ENCODE measurements at places on chromosomes 11 and 22.

- no peak for DNase-seq
Measured at GRCh38 chr11:115469361-115469760, 34.9 kb downstream of the CADM1 start.

DNA sequence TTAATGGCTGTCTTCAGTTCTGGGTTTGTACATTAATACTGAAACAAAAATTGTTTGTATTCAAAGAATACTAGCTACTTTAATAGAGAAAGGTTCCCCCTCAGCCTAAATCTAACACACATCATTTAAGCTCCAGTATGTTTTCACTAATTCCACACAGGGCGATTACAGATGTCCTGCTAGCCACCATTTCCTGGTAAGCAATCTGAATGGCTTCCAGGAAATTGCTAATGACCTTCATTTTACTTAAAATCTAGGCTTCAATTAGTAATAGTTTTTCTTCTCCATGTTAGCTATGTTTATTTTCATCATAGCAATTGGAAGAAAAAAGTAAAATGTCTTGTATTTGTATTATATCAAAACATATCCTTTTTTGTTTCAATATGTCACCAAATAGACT lies 132.8 kb downstream of the SOX6 start:
- DNase-seq = no peak

DNA sequence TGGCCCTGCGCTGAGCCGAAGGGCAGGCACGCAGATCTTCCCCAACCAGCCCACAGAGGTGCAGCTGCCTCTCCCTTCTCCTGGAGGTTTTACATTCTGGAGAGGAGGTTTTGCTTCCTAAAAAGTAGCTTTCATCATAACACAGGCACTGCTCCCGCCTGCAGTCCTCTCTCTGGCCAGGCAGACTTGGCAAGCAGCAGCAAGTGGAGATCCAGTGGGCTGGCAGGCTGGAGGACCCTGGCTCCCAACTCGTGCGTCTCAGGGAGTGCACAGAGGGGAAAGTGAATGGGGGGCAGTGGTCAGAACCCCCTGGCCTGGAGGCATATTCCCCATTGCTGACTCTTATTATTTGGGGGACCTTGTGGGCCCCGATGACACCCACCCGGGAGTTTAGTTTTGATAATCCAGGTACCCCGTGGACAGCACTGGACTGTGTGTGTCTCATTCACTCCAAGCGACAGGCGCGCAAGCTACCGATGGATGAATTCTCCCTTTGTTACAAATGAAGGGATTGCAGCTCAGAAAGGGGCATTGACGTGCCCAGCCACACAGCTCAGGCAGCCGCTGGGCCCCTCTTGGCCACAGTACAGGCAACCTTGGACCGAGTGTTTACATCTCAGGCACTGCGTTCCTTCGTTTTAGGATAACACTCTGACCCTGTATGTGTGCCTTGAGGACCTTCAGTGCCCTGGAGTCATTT lies 1223.9 kb downstream of the BRD1 start:
- DNase-seq = no peak

- peak; percentile 29 for DNase-seq
Measured at GRCh38 chr11:35305670-35306382, 113.5 kb downstream of the SLC1A2 start.

DNA sequence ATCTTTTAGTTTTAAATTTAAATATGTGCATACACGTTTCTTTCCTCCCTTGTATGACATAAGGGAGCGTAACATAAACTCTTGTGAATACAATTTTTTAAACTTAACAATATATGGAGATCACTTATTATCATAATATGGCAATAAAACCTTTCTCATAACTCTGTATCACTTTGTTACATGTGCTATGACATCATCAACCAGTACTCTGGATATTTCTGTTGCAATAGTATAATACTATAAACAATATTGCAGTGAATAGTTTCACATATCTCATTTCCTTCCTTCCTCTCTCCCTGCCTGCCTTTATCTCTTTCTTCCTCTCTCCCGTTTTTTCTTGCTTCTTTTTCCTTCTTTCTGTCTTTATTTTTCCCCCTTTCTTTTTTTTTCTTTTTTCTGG lies 1278.0 kb upstream of the CNTN5 start:
- no peak for DNase-seq

GRCh38 chr22:17563936-17564391 lies 666 bp downstream of the SLC25A18 start:
- DNase-seq = no peak

DNA sequence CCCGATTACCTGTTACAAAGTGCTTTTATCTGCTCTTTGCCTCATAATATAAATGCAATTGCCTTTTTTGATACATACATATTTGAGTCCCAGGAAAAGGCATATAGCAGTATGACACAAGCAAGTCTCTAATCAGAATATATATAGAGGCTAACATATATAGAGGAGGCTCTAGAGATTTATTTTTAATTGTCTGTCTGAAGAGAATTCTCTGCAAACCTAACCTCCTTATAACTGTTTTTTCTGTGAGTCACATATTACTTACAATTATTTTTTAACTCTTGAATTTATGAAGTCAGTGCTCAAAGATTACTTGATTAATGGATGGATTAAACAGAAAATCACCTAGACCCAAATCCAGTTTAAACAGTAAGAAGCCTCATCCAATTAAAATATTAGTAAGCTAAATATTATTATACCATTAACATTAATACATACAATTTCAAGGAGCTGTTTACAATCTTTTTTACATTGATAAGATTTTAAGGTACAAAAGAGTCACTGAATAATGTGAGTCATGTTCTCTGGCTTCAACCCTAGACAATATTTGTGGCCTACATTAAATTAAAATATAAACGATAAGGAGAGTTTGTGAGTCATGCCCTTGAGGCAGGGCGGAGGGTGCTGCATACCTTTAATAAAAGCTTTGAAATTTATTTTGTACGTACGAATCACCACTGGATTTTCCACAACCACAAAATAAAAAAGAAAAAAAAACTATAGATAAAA lies 19.2 kb upstream of the MMP13 start:
- DNase-seq = no peak

DNA sequence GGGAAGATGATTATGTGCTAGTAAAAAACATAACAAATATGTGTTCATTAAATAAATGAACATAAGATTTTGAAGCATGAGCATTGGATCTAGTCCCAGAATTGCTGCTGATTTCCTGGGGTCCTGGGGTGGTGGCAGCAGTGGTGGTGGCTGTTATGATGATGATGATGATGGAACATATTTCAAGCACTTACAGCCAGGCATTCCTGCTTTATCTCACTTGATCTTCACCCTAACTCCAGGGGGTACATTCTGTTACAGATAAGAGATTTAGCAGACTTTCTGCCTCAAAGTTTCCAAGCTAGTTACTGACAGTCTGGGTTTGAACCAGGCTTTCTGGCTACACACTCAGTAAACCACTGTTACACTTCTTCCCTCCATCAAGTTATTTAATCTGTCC lies 5.2 kb downstream of the TRAPPC4 start:
- no peak for DNase-seq

- DNase-seq = no peak
Measured at GRCh38 chr22:33389936-33390335, 331.8 kb upstream of the SYN3 start.

DNA sequence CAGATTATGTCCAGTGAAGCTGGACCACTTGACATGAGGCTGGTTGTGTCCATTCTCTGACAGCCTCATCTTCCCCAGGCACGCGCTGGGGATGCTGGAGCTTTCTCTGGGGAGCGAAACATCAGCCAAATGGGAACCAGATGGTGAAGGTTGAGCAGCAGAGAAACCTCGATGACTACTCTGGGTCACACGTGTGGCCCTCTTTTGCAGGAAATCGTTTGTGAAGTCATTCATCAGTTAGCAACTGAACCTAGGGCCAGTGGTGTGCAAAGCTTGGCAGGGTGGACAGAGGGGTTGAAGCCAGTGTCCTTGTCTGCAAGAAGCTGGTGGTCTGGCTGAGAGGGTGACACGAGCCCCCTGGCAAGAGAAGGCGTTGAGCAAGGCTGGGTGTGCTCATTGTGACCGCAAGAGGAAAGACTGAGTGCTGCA lies 109.8 kb downstream of the ZBTB16 start:
- DNase-seq = no peak

- DNase-seq = no peak
Measured at GRCh38 chr11:35893796-35894475, 49.9 kb upstream of the LDLRAD3 start.

DNA sequence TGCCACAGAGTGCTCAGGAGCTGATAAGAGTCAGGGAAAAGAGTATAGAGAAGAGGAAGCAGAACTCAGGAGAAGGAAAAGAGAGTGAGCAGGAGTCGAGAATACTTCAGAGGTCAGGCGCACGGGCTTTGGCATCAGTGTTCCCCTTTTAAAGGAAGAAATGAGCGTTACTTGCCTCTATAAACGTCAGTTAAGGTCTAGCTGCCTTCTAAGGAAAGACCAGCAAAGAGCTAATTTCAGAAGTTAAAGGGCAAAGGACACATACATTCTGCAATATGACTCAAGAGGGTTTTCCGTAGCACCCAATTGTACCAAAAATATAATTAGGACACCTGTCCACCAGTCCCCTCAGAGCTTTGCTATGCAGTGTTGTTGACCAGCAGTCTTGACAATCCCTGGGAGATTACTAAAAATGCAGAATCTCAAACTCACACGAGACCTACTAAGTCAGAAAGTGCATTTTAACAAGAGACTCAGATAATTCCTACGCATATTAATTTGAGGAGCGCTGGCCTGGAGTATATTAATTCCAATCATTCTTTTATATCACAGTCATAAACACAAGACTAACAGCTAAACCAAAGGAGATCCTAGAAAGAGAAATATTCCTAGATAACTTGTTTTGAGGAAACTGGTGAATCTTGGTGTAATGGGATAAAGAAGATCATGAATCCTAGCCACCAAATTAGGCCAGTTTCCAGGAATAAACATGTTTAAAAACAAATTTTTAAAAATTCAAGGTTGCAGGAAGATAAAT lies 249.0 kb downstream of the CADM1 start:
- DNase-seq = no peak

GRCh38 chr11:119376197-119376847 lies 5.2 kb downstream of the USP2 start:
- DNase-seq = no peak

GRCh38 chr22:17043521-17043920 lies 35.5 kb upstream of the GAB4 start:
- DNase-seq = no peak

DNA sequence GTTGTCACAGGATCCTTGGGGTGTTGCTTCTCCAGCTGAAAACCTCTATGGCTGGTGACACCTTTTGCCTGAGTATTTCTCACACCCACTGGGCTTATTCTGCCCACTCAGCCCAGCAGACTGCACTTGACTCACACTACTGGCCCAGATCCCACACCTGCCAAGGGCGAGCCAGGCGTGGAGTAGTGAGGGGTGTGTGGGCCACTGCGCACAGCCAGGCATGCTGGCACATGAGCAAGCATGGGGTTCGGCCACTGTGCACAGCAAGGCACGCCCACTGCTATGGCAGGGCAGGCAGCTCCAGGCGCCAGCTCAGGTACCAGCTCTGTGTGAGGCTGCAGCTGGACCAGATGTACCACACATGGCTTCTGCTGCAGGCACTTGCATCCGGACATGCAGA lies 116.5 kb upstream of the MTNR1B start:
- no peak for DNase-seq

DNA sequence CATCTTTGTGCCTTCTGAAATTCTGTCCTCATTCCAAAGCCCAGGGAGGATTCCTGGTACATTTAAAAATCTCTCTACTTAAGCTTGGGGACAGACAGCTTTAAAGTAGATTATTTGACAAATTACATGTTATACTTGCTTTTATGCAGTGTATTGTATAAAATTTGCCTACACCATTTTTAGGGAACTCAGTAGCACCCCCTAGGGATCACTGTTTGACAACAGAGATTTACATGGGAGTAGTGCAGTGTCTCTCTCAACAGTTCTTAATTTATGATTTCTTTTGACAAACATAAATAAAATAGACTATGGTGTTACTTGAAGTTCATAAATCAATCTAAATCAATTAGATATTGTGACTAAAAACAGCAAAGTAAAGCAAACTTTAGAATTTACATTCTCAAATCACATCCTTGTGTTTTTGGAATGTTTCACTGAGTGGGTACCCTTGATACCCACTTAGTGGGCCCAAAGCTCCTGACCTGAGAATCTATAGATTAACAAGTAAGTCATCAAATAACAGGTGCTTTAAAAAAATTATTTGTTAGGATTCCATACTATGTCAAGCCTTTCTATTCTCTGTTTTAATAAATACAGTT lies 428.8 kb downstream of the DYNC2H1 start:
- DNase-seq = no peak

- DNase-seq = no peak
Measured at GRCh38 chr11:122139595-122139866, 23.5 kb upstream of the BLID start.

DNA sequence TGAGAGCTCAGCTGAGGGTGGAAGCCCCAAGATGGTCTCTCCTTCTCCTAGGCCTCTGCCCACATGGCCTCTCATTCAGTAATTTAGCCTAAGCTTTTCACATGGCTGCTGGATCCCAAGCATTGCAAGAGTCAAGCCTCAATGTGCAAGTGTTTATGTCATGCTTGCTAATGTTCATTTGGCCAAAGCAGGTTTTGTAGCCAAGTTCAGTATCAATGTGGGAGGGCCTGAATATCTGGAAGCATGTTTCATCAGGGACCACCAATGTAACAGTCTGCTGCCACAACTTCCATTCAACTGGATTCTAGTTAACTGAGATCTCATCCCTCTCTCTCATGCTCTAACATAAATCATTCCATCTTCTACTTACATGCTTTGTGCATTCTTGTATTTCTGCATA lies 8.5 kb upstream of the SYTL2 start:
- DNase-seq = no peak

GRCh38 chr11:117412653-117413275 lies 85.1 kb downstream of the CEP164 start:
- DNase-seq = no peak

- no peak for DNase-seq
Measured at GRCh38 chr11:19389787-19390303, 149.1 kb upstream of the E2F8 start.

DNA sequence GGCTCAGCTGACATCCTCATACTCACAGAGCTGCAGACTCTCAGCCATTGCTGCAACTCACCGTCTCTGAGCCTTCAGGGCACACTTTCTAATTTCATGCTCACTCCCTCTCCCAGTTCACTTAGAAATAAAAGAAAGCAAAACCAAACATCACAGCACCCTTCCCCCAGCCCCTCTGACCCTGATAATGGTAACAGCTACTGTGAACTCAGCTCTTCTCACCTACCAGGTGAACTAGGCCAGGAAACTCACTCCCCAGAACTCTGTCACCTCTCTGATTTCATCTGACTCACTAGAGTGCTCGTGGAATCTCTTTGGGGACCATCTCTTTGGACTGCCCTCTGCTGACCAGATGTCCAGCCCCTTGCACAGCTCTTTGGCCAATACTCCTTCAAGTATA lies 14.5 kb upstream of the PARVA start:
- no peak for DNase-seq

All from GM12891 (cell line).